ENCODE measurements at places on chromosomes 4 and X. TPM values are rescaled to one million over a fixed set of nuclear protein-coding genes. Genes with fewer than 3 reads are reported as not detected.

The RNF175 gene
- total RNA-seq = not detected

The SRPX gene
- total RNA-seq = 42.7 TPM

The AIMP1 gene
- total RNA-seq = 38.5 TPM

The AFF2 gene
- total RNA-seq = 9.0 TPM

The GPC4 gene
- 59.2 TPM for total RNA-seq

The SAP30 gene
- 15.0 TPM for total RNA-seq

The CXCR3 gene
- 5.2 TPM for total RNA-seq

The SHROOM4 gene
- total RNA-seq = 26.7 TPM

The C4orf36 gene
- 4.0 TPM for total RNA-seq

The CCDC120 gene
- 6.0 TPM for total RNA-seq

The FMR1NB gene
- not detected for total RNA-seq

The PARM1 gene
- total RNA-seq = 54.4 TPM

The ASMT gene
- not detected for total RNA-seq

The CXCL11 gene
- 0.98 TPM for total RNA-seq

The DRP2 gene
- total RNA-seq = not detected

The TCEAL9 gene
- total RNA-seq = 38.2 TPM

The C4orf50 gene
- total RNA-seq = 0.09 TPM

The RHOXF2 gene
- not detected for total RNA-seq

The NDST3 gene
- 0.13 TPM for total RNA-seq

The LINC00632 gene
- 32.5 TPM for total RNA-seq

The CENPVL3 gene
- not detected for total RNA-seq

The MAGEA11 gene
- not detected for total RNA-seq

The ADH1B gene
- total RNA-seq = 443 TPM

The USP51 gene
- total RNA-seq = 3.2 TPM

The ALB gene
- total RNA-seq = 1.0 TPM

The PAGE5 gene
- total RNA-seq = not detected

The MAGEA6 gene
- total RNA-seq = not detected

The PLAC8 gene
- 78.7 TPM for total RNA-seq

The ELF2 gene
- 34.5 TPM for total RNA-seq

The PITX2 gene
- 0.30 TPM for total RNA-seq

The DAPP1 gene
- total RNA-seq = 14.5 TPM

The FAM9C gene
- not detected for total RNA-seq

The SPANXA2 gene
- not detected for total RNA-seq

The TRIM60 gene
- not detected for total RNA-seq

The VAMP7 gene
- 30.1 TPM for total RNA-seq

Measured in upper lobe of left lung (tissue), 6 donors.